CD4-positive, alpha-beta T cell treated with Interleukin-10 for 1 hour (primary cell): ENCODE measurements at places on chromosomes 12 and 14.

DNA sequence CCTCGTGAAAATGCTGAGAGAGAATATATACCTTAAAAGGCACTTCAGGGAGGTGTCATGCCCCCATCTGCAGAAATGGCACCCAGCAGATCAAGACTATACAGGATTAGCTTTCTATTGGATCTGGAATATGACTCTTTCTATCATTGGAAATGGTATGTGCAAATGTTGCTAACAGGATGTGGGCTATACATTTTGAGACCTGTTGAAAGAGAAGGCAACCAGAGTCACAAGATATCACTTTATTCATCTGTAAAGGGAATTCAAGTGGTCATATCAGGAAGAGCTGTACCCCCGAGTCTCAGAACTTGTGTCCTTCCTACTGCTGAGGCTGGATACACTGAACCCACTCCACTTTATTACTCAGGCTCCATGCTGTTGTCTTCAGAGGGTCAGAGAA is 46.1 kb upstream of the FRMD6 start:
- DNase-seq = no peak

GRCh38 chr14:104595116-104595675 is 9.4 kb downstream of the TMEM179 start:
- DNase-seq = no peak

DNA sequence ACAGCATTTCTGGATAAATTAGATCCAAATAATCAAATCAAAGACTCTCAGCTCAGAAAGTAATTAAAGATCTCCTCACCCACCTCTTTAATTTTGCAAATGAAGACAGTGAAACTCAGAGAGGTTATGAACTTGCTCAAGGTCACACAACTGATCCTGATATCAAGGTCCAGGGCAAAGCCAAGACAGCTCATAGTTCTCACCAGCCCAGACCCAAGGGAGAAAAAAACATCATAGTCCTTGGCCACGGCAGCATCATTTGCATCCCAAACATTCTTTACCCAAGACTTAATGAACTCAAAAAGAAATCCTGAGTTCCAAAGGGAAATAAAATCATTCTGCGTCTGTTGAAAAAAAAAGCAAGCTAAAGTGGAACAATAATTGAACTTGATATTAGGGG is 112.1 kb downstream of the DAD1 start:
- DNase-seq = no peak

- no peak for DNase-seq
Observed at GRCh38 chr12:101826766-101827368, 3.9 kb downstream of the GNPTAB start.

GRCh38 chr12:110732572-110732971 is 10.1 kb downstream of the PPP1CC start:
- DNase-seq = no peak

DNA sequence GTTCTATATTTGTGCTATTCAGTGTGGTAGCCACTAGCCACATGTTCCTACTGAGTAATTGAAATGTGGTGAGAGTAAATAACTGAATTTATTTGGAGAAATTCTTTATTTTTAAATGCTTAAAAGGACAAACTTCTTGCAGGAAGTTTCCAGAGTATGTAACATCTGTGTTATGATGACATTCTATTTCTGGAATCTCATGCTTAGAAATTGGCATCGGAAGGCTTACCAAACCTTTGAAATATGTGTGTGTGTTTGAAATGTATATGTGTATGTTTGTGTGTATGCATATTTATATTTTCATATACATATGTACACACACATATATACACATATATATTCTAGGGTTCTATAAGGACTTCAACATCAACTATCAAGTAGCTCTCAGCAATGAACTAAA is 12.4 kb upstream of the WSCD2 start:
- DNase-seq = no peak

- no peak for DNase-seq
Observed at GRCh38 chr12:57727758-57728395, 10.7 kb downstream of the AGAP2 start.

- no peak for DNase-seq
Observed at GRCh38 chr12:30977537-30978349, 51.2 kb downstream of the TSPAN11 start.

- DNase-seq = no peak
Observed at GRCh38 chr12:30450872-30451271, 244.8 kb downstream of the IPO8 start.

GRCh38 chr14:70906793-70907175 is 475 bp upstream of the PCNX1 start:
- DNase-seq = no peak

DNA sequence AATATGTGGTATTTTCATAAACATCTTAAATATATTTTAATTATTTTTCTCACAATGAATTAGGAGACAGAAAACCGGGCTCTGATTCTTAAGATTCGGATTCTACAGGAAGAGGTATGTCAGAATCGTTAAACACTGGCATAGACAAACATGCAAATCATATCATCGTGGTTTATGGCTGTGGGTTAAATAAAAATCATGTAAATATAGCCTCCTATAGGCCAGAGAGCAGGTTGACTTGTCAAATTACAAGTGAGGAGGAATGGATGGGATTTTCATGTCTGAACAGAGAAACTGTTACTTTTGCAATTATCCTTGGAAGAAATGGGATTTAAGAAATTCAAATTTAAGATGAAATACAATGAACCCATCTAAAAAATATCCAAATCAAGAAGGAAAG is 74.9 kb upstream of the BCAT1 start:
- no peak for DNase-seq

DNA sequence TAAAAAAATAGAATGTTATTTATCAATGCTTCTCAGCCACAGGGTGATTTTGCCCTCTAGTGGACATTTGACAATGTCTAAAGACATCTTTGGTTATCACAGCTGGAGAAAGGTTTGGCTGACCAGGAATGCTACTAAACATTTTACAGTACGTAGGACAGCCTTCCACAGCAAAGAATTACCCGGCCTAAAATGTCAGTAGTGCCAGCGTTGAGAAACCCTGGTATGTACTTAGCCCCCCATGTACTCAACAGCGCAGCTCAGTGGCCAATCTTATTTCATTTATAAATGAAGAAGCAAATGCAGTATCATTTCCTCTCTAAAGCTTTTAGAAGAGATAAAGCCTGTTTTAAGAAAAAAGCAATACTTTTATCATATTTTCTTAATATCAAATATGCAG is 5.8 kb downstream of the MARK3 start:
- DNase-seq = peak; percentile 63

- DNase-seq = no peak
Observed at GRCh38 chr12:12724421-12725085, 7.4 kb downstream of the CDKN1B start.

DNA sequence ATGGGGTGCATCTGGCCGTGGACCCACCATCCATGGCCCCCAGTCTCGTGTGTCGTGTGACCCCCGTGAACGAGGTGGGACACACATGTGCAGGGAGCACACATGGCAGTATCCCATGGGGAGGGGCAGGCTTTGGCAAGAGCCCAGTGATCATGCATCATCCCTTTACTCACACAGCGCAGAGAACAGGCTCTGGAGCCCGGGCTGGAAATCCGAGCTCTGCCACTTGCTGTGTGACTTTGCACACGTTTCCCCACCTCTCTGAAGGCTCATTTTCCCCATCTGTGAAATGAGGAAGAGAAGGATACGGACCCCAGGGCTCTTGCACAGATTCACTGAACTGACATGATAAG is 119.9 kb downstream of the PHETA1 start:
- no peak for DNase-seq

GRCh38 chr12:120584343-120585149 is 3.3 kb upstream of the POP5 start:
- DNase-seq = peak; percentile 65

- no peak for DNase-seq
Observed at GRCh38 chr12:122107261-122107660, 28.7 kb downstream of the MLXIP start.

DNA sequence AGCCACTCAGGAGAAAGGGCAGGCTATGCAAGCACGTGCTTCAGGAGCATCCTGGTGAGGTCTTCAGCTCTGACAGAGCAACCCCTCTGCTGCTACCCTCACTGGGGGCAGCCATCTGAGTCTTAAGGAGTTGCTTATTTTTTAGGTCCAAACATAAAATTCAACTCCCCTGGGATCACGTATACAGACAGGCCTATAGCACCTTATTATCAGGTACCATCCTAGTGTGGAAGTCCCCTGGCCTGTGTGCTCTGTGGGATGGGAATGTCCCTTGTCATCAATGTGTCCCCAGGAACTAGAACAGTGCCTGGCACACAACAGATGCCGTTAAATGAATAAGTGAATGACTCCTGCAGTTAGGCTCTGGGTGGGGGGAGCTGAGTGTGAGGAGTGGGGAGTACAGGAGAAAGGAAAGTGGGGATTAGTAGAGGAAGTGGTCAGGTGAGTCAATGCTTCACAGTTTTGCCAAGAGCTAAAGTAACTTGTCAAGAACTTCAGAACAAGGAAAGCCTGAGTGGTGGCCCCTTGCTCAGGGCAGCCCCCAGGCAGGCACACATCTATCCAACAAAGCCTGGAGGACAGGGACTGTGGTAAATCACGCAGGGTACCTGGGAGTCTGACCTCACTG is 33.5 kb downstream of the DAD1 start:
- DNase-seq = peak; percentile 74

DNA sequence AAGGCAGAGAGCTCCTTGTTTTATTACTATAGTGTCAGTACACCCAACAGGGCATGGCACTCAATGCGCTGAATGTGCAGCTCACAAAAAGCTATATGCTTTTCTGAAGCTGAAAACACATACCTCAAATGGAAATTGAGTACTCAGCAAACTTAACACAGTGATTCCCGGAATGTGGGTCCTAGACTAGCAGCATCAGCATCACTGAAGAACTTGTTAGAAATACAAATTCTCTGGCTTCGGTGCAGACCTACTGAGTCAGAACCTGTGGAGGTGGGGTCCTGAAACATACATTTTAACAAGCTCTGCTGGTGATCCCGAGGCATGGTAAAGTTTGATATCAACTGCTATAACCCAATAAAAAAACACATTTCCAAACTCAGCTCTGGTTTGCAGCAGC is 14.9 kb downstream of the RERG start:
- DNase-seq = no peak

GRCh38 chr12:75483431-75483830 is 2.9 kb downstream of the GLIPR1 start:
- no peak for DNase-seq

- no peak for DNase-seq
Observed at GRCh38 chr12:21571046-21571445, 33.6 kb downstream of the GYS2 start.

DNA sequence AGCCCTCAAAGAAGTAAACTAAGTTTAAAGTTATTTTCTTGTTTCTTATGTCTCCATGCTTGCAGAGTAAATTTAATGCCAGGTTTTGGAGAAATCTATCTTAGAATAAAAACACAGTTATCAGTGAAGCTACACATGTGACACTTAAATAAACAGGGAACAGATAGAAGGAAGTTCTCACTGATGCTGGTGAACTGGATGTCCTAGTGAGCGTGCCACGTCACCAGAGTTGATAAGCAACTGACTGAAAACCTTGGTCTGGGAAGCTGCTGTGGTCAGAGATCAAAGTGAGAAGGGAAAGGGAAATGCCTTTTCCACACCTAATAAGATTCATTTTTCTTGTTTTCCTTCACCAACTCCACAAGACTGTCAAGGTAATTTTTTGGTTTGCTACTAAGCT is 74.8 kb upstream of the PCED1B start:
- DNase-seq = no peak

GRCh38 chr12:12081836-12082497 is 11.2 kb downstream of the BCL2L14 start:
- DNase-seq = peak; percentile 23
